ENCODE measurements at places on chromosomes 2 and 18.

GRCh38 chr2:134039912-134040581 lies 213.8 kb upstream of the MGAT5 start:
- no peak for DNase-seq

DNA sequence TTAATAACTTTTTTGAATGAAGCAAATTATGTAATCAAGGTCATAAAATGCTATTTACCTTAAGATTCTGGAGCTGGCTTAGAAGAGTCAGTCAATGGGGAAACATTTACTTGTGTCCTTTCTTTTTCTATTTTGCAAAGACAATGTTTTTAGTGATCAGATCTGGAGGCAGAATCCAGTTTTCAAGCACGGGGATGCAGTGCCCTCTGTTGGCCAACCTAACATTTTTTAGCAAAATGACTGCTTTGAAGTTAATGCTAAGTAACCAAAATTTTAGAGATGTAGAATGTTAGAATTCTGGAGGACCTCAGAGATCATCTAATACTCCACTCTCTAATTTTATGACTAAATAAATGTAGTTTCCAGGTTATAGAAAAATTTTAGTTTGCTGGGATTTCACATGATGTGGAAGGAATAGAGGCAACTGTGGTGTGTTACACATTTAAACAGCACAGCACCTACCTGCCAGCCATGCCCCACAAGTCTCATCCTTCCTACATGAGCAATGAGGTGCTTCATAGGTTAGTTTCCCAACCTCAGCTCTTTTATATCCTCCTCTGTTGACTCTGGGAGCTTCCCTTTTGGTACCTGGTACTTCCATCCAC lies 23.6 kb upstream of the SLC9A4 start:
- peak; percentile 36 for DNase-seq

GRCh38 chr2:234147335-234147861 lies 96.9 kb downstream of the SPP2 start:
- peak; percentile 15 for DNase-seq

- DNase-seq, result no peak
Measured at GRCh38 chr2:19359021-19359357, 566 bp upstream of the OSR1 start.

- DNase-seq, result peak; percentile 5
Measured at GRCh38 chr2:164044622-164045021, 308.8 kb upstream of the FIGN start.

DNA sequence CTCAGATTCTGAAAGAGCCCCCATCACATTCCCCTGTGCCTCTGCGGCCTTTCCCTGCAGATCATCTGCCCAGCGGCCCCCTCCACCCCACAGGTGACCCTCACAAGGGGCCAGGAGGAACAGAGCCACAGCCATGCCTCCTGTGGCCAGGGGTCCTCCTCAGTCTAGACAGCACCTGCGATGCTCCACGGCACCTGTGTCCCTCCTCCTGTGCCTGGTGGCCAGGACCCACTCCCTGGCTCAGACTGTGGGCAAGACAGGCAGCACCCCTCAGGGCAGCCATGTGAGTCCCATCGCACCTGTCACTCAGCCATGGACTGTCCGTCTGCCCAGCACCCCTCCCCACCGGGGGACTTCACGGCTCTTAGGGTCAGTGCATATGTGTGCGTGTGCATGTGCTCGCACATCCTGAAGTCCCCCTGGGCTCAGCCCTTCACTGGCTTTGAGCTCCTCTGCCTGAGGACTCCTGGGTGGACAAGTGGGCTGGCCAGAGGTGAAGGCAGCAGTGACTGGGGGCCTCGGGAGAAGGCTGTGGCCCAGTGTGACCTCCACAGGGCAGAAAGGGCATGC lies 237.7 kb downstream of the ATAD2B start:
- no peak for DNase-seq

DNA sequence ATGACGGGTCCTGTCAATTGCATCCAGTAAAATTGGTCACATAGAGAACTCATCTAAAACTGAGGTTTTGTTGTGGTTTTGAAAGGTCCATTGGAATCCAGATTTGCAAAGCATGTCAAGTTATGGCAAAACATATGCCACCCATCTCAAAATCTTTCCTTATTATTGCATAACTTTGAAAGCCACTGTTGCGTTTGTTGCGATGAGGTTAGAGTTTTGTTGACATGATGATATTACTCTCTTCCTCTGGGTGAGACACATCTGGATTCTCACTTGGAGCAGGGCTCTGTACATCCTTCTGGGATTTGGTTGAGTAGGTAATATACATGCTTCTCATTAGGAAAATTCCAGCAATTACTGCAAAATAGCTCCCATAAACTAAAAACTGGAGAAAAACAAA lies 20.6 kb downstream of the SCYGR5 start:
- no peak for DNase-seq

DNA sequence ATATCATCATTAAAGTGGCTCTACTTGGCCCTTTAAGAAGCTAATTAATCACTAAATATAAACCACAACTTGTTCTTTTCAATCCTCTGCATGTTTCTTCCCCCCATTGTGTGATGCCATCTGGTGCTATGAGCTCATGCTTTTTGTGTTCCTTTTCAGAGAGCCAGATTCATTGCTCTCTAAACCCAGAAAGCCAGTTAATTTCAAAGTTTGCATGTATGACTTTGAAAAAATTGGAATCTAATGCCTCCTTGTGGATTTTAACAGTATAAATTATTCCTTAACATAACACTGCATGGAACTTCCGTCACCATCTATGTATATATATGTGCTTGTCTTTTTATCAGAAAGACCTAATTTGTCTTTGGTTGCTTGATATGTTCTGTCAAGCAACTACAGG lies 31.1 kb downstream of the TMEM178A start:
- DNase-seq, result peak; percentile 70

DNA sequence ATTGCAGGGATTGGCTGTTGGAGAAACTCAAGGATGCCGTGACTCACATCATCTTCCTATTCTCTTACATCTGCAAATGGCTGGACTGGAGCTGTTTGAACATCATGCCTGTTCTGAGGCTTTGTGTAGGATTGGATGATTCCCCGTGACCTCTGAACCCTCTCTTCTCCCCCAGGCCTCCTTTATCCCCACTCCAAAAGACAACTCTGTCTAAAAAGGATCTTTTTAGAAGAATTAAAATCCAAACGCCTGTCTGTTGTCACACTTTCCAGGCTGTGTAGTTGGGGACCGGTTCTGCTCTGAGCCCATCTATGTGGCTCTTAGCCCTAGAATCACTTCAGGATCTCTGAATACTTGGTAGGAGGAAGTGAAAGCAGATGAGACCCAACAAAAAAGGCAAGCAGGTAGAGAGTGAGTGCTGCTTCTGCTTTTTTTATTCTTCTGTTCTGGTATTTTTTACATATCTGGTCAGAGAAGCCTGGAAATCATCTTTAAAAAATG lies 565 bp downstream of the SP140 start:
- DNase-seq, result no peak

DNA sequence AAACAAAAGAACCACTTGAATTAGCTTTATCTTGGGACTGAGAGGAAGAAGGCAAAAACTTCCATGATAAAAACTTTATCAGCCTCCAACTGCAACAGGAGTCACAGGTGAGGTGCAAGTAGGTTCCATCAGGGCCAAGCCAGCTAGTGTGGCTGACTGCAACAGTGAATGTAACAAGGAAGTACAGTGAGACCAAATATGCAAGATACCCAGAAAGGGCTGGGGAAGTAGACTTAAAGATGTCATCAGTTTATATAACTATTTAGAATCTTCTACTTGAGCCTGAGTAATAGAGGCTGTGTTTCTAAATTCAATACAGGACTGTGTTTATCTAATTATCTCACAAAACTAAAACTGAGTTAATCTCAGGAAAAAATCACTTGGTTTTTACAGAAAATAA lies 14.8 kb downstream of the PLEKHM3 start:
- no peak for DNase-seq

- peak; percentile 40 for DNase-seq
Measured at GRCh38 chr2:189425676-189426075, 15.6 kb upstream of the WDR75 start.

DNA sequence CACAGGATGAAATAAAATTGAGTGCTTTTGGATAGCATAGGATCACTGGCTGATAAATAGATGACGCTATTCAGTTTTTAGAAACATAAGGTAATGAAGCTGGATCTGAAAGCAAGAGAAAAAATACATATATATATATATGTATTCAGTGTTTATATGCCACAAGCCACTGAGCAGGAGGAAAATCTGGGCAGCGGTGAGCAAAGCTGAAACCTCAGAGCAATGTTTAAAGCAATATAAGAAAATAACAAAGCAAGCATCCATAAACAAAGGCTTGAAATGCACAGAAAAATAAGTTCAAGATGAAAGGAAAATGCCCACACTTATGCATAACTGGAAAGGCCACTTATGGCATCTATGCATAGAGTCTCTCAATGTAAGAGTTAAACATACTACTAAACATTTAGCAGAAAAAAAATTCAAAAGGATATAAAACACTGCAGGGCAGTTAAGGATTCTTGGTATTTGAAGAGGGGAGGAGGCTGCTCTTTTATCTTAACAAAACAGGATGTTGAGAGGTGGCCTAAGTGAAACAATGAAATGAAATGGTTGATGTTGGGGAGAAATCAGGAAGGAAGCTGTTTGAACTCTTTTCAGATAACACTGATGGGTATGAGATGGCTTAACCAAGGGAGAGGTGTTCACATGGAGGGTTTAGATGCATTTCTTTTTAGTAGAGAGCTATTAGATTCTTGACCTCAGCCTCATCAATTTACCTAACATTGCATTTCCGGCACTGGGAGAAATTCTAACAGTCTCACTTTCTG lies 129.1 kb downstream of the ARHGAP15 start:
- DNase-seq, result no peak

GRCh38 chr2:53530126-53530525 lies 237.5 kb upstream of the CHAC2 start:
- DNase-seq, result no peak

- peak; percentile 90 for DNase-seq
Measured at GRCh38 chr2:70726947-70727725, 40.9 kb downstream of the ADD2 start.

DNA sequence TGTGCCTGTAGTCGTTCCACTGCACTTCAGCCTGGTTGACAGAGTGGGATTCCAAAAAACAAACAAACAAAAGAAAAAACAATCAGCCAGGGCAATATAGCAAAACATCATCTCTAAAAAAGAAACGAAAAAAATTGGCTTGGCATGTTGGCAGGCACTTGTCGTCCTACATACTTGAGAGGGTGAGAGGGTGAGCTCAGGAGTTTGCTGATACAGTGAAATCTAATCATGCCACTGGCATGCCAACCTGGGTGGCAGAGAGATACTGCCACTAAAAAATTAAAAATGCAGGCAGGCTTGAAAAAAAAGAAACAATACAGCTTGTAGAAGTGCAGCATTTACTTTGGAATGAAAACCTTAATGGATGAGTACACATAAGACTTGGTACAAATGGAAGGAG lies 282.9 kb upstream of the RGPD4 start:
- no peak for DNase-seq

DNA sequence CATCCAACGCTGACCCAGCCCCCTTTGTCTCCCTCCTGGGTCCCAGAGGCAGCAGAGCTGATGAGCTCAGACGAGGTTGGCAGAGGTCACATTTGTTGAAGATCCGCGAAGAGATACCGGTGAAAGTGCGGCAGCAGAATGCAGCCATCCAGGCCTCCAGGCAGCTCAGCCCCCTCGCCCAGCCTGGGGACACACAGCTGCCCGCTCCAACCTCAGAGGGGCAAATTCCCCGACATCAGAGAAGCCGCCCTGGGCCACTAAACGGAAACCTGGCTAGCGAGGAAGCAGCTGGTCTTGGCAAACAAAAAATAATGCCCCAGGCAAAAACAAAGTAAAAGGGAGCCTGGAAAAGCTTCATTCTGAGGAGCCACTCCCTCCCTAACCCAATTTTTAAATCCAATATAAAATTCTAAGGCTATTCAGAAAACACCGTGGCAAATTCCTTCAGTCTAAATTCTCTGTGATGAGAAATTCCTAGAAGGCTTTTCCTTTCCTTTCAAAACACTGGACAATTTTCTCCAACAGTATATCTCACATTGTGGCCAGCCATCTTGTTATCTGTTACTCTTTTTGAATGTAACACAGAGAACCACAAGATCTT lies 262.4 kb downstream of the SS18 start:
- peak; percentile 53 for DNase-seq

DNA sequence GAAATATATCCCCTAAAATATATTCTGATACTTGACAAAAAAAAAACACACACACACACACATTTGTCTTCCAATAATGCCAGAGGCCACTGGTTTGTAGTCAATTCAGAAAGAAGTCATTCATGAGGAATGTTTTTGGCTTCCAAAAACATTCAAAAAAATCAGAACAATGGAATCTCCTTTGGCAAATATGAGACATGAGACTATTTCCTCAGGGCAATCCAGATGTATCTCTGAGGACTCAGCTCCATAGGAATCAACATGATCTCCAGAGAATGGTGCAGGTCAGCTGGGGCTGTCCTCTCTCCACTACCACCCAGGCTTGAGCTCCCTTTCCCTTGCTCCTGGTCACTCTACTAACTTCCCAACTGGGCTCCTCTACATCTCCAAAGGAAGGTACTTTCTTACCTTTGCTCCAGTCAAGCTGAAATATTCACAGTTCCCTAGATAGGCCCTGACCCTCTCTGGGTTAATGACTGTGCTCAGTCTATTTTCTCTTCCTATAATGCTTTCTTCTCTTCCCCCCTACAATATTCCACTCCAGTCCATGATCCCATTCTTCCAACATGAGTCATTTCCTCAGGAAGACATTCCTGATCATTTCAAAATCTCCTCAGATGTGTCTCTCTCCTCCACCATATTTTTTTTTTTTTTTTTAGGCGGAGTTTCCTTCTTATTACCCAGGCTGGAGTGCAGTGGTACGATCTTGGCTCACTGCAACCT lies 145.3 kb downstream of the C1D start:
- peak; percentile 98 for DNase-seq

DNA sequence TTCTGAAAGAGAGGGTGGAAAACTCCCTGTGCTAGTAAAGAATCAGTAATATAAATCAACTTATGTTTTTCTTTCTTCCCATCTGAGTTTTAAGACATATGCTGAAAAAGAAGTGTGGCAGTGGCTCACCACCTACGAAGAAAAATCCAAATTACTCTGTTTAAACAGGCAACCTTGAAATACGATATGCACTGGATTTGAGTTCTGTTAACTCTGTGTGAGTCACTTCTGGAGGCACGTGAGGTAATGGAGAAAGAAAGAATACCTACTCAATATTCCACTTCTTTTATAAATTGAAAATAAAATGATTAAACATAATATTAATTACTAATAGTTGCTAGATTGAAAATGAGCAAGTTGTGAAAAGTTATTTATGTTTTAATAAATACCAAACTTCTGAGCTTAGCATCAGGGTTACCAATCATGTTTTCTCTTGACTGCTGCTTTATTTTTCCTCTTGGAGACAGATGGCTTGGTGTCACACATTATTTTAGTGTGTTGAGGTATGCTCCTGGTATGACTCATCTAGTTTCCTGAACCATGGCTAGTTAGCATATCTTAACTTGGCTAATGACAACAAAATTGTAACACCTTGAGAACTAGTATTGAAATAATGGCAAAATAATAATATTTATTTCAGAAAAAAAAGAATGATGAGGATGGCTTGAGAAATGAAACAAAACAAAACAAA lies 1705.5 kb upstream of the PIK3C3 start:
- no peak for DNase-seq

All from fibroblast of skin of right quadriceps (primary cell).